ENCODE measurements at places on chromosomes 4 and X. TPM values are rescaled to one million over a fixed set of nuclear protein-coding genes. Genes with fewer than 3 reads are reported as not detected.

DNA sequence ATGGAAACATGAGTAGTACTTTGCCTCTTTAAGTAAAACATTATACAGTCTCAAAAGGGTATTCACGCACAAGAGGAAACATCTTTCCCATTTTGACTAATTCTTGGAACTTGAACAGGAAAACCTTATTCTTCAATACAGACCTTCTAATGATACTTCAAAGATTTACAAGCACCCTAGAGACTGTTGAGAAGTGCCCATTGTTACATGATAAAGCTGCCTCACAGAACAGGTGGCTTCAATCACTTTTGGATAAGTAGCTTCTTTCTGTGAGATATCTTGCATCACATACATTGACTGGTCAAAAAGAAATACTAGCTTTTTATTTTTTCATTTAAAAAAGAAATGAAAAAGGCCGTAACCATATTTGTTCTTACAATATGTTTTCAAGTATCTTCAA lies 219.4 kb downstream of the EPHA5 start:
- DNase-seq: no peak

DNA sequence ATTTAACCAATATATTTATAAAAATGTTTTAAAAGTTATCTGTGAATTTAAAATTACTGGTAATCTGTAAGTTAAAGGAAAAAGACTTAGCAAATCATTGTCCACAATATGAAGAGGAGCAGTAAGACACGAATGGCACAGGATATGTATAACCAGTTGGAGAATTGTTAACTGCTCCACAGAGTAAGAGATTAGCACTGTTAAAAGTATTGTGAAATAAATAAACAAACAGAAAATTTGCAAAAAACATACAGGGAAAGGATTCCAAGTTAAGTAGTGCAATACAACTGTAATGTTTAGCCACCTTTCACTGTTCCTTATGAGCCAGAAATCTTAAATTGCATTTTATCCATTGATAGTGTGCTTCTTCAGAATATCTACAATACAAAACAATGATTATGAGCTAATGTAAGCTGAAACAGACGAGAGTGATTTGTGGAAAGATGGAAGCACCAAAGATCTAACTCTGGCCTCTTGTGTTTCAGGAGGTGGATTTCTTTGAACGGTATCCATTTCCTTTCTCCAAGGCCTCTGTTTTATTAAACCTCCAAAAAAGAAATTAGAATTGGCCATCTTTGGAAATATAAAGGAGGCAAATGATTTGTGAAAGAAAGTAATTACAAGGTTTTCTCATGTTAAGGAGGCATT lies 188.4 kb downstream of the UNC5C start:
- DNase-seq: no peak

The COX7B2 gene
- total RNA-seq: not detected

DNA sequence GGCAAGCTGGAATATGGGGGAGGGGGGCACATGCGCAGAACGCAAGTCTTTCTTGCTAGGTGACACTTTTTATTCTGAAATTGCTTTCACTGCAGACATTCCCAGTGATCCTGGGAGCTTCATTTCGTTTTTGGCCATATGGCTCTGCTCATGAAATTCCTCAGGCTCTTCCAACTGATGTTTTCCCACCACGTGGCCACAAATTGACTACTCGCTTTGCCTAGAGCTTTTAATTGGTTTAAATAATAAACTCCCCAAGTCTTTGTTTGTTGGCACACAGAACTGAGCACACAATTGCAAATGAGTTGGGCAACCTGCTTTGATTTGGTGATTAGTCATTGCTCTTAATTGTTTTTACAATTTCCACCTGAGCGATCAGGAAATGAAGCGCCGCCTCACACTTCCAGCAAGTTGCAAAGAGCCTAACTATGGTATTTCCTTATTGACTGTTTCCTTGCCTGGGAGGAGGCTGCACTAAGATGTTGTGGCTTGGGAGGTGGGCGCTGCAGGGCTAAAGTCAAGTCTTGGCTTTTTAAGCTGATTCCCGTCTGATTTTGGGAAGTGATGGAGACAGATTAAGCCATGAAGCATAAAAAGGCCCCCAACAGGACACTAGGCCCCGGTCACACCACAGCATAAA lies 282.5 kb downstream of the ZIC3 start:
- no peak for DNase-seq

The LDB2 gene
- total RNA-seq: 0.15 TPM

All from T-cell (primary cell).